ENCODE measurements at places on chromosomes 2 and 18.

DNA sequence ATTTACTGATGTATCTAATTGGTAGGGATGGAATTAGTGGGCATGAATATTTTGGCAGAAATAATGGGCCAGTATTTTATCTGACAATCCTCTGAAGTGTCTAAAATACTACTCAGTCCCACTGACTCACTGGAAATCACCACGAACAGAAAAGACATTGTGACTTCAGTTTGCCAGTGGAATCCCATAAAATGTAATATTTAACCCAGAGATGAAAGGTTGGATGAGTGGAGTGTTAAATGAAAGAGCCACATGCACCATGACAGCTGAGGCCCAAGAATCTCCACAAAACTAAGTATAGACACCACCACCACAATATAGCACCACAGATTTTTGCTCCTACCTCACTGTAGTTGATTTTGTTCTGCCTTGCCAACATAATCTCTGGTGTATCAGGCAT lies 103.9 kb downstream of the NEB start:
- DNase-seq, result no peak

DNA sequence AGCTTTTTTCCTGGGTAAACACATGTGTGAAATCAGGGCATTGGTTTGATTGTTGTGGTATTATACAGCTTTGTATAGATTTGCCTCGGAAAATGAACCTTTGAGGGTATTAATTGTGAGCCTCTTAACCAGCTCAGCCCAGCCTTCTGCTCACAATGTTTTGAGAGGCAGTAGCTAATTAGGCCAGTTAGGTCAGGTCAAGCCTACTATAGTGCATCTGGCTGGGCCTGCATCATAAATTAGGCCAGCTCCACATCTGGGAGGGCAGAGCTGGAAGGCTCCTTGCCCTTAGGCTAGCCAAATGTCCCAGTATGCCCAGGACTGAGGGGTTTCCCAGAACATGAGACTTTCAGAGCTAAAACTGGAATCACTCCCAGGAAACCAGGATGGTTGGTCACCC lies 43.0 kb downstream of the LRATD1 start:
- no peak for DNase-seq

DNA sequence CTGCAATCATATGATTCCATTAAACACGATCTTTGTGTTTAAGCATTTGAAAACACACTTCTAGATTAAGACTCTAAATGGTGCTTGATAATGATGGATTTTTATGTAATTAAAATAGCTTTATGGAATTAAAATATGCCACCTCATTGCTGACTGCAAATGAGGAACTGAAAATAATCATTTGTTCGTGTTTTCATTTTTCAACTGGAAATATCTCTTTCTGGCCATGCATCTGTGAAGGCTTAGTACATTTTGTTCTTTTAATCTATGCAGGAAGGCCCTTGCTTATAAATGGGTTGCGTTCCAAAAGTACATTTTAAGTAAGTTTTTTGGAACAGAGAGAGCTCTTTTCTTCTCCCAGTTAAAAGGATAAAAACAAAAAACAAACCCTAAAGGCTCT lies 125.5 kb downstream of the MC4R start:
- no peak for DNase-seq

DNA sequence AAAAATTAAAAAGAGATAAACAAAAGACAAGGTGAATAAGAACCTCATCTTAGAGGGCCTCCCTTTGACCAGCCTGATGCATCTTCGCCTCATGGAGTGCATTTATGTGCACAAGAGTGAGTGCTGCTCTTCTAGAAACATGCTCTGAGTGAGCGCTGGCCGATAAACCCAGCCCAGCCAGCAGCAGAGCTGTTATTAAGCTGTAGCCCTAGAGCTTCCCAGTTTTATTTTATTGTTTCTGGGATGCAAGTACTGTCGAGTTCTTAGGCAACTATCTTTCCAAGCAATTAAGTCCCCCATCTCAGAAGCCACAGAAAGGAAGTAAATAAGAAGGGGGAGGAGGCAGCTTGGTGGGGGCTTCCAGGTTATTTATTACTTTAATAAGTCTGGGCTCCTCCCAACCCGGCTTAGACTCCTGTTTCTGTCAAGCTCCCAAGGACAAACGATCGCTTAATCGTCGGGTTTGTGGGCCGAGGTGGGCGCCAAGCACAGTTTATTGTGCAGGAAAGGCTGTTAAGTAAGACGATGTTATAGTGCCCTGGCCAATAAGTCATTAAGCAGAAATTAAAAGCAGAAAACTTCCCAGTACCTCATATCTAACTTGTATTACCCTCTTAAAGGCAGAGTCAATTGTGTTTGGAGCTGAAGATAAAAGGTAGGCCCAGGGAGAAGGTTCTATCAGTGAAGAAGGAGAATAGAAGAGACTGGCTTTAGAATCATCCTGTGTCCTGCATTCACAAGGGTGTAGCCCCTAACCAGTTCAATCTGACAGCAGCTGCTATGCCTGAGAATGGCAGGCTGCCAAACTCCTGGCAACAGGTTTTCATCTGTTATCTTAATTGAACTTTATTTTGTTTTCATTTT lies 176.3 kb downstream of the PIK3C3 start:
- no peak for DNase-seq

DNA sequence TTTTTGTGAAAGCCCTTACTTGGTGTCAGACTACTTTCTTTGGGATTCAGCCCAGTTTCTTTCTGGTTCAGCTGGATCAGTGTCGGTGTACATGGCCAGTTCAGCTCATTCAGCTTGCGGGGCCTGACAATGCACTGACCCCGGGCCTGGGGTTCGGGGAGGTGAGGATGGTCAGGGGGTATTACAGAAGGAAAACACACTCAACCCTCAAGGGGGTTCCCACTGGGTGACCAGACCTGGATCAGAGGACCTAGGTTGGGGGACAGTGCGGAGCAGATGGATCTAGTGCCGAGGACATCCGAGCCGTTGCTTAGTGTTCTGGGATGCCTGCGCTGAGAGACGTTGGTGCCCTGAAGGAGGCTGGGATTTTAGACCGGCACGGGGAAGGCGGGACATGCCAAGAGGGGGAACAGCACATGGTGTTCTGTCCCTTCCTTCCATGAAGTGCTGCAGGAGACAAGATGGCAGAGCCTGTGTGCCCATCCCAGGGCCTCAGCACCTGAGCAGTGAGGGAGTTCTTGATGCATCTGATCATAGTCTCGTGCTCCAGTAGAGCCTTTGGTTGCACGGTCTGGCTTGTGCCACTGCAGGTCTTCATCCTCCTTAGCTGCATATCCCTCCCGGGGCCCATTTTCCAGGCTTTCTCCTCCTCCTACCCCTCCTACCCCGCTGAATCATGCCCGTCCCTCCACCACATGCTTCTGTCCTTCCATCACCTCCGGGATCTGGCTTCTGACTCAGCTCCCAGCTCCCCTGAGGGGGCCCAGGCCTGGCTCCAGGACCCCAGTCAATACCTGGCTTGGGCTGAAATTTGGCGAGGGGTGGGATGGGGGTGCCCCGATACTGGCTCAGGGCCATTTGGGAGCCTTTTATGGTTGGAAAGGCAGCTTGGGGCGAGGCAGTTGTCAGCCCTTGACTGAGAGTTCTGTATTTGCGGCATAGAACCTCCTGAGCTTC lies 18.0 kb downstream of the SPEG start:
- no peak for DNase-seq

DNA sequence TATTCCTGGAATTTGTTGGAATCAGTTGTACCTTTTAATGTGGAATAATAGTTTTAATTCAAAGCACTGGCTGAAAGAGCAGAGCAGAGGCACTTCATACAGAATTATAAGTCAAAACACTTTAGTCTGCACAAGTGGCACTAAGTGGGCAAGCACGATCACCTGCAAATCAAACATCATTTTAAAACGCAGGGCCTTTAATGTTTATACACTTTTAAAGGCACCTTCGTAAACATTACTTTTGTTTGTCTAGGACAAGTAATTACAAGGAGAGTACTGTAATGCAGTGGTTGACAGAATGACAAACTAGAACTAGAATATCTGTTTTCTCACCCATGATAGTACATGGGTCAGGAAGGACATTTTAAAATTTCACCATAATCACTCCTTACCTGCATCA lies 36.4 kb downstream of the LANCL1 start:
- DNase-seq, result no peak

GRCh38 chr2:118265873-118266455 lies 177.7 kb downstream of the INSIG2 start:
- no peak for DNase-seq

DNA sequence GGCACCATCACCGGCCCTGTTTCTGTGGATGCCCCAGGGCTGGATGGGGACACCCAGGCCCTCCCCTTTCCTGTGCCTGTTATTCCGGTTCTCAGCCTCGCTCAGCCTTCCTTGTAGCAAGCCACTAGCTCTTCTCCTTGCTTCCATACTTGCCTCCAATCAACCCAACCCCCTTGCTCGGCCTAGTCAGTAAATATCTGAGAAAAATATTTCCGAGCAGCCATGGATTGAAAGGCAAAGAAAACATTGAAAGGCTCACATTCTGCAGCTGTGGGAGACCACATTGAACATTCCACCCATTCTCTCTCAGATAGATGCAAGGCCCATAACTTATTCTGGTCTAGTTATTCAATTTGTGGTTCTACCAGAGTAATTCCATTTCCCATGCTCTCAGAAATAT lies 114.9 kb downstream of the SPP2 start:
- DNase-seq, result no peak

DNA sequence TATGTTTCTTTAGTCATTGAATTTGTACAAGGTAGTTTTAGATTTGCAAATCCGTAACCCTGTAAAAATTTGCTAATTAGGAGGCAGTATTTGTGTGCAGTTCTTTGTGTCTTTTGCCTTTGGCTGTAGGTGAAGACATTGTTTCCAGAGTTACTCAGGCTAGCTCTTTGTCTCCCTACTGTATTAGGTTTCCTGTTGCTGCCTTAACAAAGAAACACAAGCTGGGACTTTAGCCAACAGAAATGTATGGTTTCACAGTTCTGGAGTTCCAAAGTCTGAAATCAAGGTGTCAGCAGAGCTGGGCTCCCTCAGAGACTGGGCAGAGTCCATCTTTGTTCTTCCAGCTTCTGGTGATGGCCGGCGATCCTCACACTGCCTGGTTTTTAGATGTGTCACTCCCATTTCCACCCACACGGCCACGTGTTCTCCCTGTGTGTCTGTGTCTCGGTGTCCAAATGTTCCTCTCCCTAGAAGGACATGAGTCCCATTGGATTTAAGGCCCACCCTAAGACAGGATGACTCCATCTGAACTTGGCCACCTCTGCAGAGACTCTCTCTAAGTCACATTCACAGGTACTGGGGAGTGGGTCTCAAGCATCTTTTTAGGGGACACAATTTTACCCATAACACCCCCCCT lies 309.7 kb downstream of the GALR1 start:
- DNase-seq, result no peak

DNA sequence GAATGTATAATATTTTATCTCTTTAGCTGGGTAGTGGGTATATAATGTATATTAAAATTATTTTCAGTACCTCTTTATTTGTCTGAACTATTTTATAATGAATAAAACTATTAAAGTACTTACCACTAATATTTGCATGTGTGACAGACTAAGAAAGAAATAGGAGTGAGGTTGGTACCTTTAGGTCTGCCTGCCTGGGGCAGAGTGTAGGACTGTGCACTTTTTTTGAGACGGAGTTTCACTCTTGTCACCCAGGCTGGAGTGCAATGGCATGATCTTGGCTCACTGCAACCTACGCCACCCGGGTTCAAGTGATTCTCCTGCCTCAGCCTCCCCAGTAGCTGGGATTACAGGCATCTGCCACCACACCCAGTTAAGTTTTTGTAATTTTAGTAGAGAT lies 18.8 kb downstream of the NCOA1 start:
- DNase-seq, result no peak

DNA sequence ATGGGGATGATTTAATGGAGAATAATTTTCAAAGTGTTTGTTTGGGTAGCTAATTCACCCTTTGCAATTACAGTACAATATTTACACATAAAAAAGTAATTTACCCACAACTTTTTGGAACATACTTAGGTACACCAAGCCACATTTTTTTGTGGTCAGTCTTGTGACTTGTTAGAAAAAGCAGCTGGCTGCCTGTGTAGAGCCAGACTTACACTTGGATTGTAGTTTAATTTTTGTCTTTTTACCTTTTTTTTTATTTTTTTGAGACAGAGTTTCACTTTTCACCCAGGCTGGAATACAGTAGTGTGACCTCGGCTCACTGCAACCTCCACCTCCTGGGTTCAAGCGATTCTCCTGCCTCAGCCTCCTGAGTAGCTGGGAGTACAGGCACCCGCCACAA lies 45.4 kb downstream of the RALBP1 start:
- no peak for DNase-seq

GRCh38 chr2:102550151-102550550 lies 69.2 kb upstream of the SLC9A2 start:
- DNase-seq, result no peak

DNA sequence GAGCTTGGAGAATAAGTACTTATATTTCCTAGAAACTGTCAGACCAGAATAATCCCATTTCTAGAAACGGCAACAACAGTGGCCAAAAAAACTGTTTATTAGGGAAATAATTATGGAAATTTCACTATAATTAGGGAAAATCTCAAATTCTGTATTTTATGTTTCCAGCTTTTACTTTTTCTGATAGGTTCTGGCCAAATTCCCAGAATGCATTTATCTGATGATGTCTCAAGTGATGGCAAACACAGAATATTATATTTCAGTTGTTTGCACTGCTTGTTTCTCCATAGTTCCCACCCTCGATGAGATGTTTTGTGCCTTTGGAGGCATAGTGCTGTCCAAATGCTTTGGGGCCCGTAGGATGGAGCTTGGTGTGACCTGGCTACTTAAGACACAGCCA lies 66.9 kb downstream of the AFF3 start:
- no peak for DNase-seq

- no peak for DNase-seq
Measured at GRCh38 chr2:19201911-19202462, 156.4 kb downstream of the OSR1 start.

DNA sequence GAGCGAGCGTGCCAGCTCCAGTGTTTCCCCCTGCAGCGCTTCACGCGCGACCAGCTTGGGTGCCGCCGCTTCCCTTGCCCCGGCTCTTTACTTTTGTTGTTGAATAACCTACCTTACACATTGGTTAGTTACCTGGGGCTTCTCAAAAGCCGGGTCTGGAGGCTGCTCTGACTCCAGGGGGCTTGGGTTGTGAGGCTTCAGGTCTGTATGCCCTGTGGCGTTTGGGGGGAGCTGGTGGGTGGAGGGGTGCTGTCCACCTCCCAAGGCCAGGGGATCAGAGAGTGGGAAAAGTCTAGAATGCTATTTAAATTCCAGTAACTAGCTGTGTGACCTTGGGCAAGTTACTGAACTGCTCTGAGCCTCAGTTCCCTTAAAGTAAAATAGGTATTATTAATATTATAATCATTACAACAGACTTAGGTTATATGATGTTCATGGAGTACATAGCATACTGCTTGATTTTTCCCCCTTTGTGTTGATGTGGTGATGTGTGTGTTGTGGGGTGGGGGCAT lies 770 bp downstream of the LYPD6B start:
- DNase-seq, result no peak

GRCh38 chr2:69686813-69687212 lies 43.3 kb upstream of the AAK1 start:
- DNase-seq, result no peak

Measured in activated CD4-positive, alpha-beta T cell treated with anti-CD3 and anti-CD28 coated beads, Interleukin-2, Interleukin-6, amounts not matched to agents 100 ng/mL and 50 ng/mL, durations not matched to agents 16 hours and 8 hours (primary cell).